Activated CD4-positive, alpha-beta T cell treated with anti-CD3 and anti-CD28 coated beads, Interleukin-2, Interleukin-6, amounts not matched to agents 100 ng/mL and 50 ng/mL, durations not matched to agents 16 hours and 8 hours (primary cell): ENCODE measurements at places on chromosomes 13 and 19.

- peak; percentile 67 for DNase-seq
Observed at GRCh38 chr19:49231389-49231788, 73.8 kb downstream of the TRPM4 start.

GRCh38 chr19:35806597-35806996, 6.0 kb downstream of the PRODH2 start:
- no peak for DNase-seq

DNA sequence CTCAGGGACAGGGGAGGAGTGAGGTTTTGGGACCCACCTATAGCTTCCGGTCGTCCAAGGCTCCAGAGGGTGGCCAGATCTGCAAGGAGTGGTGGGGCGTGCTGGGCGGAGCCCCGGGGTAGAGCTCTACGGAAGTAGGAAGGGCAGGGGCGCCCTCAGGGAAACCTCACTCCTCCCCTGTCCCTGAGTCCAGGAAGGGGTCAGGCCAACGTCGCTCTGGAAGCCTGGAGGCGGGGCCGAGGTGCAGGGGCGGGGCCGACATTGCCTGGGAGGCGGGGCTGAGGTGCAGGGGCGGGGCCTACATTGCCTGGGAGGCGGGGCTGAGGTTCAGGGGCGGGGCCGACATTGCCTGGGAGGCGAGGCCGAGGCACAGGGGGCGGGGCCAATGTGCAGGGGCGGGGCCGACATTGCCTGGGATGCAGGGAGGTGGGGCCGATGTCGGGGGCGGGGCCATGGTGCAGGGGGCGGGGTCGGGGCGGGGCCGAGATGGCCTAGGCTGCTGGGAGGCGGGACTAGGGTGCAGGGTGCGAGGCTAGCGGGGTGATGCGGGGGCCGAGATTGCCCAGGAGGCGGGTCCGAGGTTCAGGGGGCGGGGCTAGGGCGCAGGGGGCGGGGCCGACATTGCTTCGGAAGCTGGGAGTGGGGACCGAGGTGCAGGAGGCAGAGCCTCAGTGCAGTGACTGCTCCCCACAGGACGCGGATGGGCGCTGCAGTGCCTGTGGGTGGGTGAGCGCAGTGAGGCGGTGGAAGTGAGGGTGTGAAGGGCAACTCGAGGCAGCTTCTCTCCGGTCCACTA, 4.9 kb upstream of the PALM start:
- DNase-seq = peak; percentile 74

DNA sequence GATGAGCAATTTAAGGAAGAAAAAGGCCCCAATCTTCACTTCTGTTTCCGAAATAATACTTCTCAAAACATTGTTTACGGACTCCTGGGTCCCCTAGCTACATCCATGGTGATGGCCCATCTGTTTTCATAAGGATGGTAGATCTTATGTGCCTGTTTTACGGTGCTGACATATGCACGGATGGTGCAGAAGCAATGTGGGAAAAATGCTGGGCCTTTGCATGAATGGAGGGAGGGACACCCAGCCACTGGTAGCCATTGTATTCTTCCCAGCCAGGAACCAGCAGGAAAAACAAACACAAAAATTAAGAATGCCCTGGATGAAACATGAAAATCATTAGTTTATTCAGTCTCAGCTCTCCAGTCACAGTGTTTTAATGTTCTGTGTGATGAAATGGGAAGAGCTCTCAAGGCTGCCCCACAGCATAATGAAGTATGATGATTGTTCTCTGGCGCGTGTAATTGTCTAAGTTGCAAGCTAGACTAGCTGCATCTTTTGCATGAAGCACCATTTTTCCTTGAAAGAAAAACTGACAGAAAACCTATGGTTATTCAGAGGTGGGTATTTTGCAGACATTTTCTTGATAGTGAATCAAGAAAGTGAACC, 1201.1 kb upstream of the SLC10A2 start:
- DNase-seq = no peak

DNA sequence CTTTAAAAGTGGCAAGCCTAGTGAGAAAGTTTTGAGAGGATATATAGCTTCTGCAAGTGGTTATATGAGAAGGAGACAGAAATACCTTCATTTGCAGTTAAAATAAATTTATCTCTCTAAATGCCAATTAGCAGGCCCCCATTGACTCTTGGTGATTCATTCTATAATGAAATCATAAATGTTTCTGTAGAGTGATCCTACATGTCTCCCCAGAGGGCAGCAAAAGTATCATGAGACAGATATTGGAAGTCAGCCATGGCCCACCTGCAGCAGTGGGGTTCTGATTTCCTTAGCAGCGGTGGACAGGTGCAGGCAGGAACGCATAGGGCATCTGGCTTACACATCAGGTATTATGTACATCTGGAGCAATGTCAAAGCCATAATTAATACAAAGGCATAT, 385.4 kb upstream of the SLC10A2 start:
- DNase-seq = no peak

DNA sequence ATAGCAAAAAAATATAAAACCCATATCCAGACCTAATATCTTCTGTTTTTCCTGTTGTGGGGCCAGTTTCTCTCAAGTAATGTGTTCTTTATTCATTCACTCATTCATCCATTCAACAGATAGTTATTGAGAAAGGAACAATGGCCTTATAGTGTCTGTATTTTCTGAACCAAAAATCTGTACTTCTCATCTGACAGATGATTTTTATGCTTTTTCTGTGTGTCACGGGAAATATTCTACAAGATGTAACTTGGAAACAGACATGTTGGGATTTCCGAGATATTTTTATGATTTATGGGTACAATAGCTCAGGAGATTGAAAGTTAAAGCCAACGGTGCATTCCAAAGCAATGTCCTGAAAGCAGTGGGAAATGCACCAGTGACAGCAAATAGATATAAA, 5.7 kb downstream of the ACOD1 start:
- no peak for DNase-seq

DNA sequence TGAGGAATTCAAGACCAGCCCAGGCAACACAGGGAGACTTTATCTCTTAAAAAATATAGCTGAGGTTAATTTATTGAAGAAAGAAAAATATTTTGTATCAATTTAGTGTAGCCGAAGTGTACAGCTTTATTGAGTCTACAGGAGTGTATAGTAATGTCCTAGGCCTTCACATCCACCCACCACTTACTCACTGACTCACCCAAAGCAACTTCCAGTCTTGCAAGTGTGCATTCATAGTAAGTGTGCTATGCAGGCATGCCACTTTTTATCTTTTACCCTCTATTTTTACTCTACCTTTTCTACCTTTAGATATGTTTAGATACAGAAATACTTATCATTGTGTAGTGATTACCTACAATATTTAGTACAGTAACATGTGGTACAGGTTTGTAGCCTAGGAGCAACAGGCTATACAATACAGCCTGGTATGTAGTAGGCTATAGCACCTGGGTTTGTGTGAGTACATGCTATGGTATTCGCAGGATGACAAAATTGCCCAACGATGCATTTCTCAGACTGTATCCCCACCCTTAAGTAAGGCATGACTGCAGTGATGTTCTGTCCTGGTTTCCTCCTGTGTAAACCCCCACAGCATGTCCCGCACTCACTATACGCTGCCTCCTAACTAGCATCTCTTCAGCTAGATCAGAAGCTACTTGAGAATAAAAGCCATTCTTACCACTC, 15.3 kb upstream of the ATP12A start:
- no peak for DNase-seq
